Activated CD8-positive, alpha-beta T cell treated with anti-CD3 and anti-CD28 coated beads, Interleukin-2, amount 10 ng/mL, durations not matched to agents 7 days and 5 days (primary cell): ENCODE measurements at places on chromosomes 4 and X.
A peak's percentile ranks its signal among the peaks of the same experiment; 100 is the strongest.

- H3K4me1 ChIP-seq, result no peaks in the 10 kb centered on the region
- H3K27me3 ChIP-seq, result no peaks in the 10 kb centered on the region
- H3K4me3 ChIP-seq, result no peak overlapping the region
- no peak for DNase-seq
- no peak overlapping the region for H3K27ac ChIP-seq
- no peaks in the 10 kb centered on the region for H3K36me3 ChIP-seq
Observed at GRCh38 chr4:154838694-154839093, 57.6 kb downstream of the RBM46 start.

GRCh38 chr4:1410491-1411325, 4.5 kb upstream of the NKX1-1 start:
- no peak overlapping the region for H3K4me3 ChIP-seq
- H3K27ac ChIP-seq, result no peak overlapping the region
- peaks cover 37% of the 10 kb centered on the region for H3K27me3 ChIP-seq
- H3K36me3 ChIP-seq, result peaks cover 3% of the 10 kb centered on the region
- H3K4me1 ChIP-seq, result peaks cover 1% of the 10 kb centered on the region
- peak; percentile 77 for DNase-seq

DNA sequence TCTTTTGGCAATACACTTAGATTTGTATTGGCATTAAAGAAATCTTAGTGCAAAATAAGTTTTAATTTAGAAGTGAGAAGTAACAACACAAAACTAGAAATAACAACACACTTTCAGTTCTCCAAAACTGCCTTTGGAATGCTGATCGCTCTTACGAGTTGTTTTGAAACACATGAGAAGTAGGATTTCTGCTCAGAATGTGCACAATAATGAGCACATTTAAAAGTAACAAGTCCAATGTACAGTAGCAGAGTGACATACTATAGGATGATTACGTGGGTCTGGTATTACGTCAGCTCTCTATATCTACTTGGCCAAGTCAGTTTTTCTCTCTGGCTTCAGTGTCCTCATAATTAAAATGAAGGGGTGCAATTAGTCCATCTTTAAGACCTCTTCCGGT, 164.8 kb downstream of the CHM start:
- H3K27me3 ChIP-seq, result no peaks in the 10 kb centered on the region
- H3K36me3 ChIP-seq, result peaks cover 2% of the 10 kb centered on the region

DNA sequence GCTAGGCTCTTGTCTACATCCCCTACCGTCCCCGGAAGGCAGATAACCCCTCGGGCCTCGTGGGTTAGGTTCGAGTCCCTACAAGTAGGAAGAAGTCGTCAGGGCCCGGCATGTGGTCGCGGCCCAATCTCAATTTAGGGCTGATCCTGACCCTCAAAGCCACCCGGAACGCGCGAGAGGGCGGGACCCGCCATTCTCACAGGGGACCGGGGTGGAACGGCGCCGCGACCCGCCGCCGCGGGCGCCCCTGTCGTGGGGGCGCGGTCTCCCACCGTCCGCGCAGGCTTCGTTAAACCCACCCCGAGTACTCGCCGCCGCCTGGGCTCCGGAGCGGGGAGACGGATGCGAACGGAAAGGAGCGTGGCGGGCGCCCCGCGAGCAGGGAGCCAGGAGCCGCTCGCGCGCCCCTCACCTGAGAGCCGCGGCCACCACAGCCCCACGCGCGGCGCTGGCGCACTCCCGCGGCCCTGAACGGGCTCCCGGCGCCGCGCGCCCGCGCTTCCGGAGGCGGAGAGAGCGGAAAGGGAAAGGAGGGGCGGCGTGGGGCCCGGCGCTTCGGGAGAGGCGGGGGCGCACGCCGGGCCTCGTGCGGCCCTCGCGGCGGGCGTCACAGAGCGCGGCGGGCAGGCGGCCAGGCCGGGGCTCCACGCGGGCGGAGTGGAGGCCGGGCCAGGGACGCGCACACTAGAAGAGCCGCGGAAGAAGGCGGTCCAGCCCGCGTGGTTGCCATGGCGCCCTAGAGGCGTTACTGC, at the start of gene CFAP97:
Gene CFAP97, minus strand, starts transcription at position 515 of the 752 bp plus-strand sequence. CDS start 12,804 bp downstream, outside the sequence.
- peak; percentile 78 for DNase-seq
- H3K4me3 ChIP-seq, result peak within 1 kb of the TSS; percentile 91
- peaks cover 7% of the 10 kb centered on the region for H3K36me3 ChIP-seq
- peaks cover 32% of the 10 kb centered on the region for H3K4me1 ChIP-seq
- no peaks in the 10 kb centered on the region for H3K27me3 ChIP-seq
- H3K27ac ChIP-seq, result peak within 1 kb of the TSS; percentile 96

- DNase-seq, result no peak
- no peak overlapping the region for H3K27ac ChIP-seq
- no peak overlapping the region for H3K4me3 ChIP-seq
- no peaks in the 10 kb centered on the region for H3K27me3 ChIP-seq
- no peaks in the 10 kb centered on the region for H3K4me1 ChIP-seq
- H3K36me3 ChIP-seq, result no peaks in the 10 kb centered on the region
Observed at GRCh38 chr4:182683661-182684060, 233.5 kb downstream of the DCTD start.

DNA sequence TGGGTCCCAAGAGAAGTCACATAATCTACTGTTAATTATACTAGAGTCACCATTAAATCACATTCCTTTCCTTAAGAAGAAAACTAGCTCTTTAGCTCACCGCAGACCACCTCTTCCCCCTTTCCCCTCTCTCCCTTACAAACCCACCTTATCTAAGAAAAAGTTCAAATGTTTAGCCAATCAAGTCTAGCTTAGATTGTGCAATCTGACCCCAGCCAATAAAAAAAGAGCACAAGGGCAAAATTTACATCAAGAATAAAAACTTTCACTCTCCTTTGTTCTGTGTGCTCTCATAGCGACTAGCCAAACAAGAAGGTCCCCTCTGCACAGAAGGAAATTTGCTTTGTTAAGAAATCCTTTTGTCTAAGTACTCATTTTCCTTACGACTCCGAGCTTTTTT, 76.3 kb downstream of the TMEM156 start:
- H3K27me3 ChIP-seq, result peaks cover 15% of the 10 kb centered on the region
- DNase-seq, result no peak
- no peak overlapping the region for H3K4me3 ChIP-seq
- H3K27ac ChIP-seq, result no peak overlapping the region
- peaks cover 12% of the 10 kb centered on the region for H3K4me1 ChIP-seq

DNA sequence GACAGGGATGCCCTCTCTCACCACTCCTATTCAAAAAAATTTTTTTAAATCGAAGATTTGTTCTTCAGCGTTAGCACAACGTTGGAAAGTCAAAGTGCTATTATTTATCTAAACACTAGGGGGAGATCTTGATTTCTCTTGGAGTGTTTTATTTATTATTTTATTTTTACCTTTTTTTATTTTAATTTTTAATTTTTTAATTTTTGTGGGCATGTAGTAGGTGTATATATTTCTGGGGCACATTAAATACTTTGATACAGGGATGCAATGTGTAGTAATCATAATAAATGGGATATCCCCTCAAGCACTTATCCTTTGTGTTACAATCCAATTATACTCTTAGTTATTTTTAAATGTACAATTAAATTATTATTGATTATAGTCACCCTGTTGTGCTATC, 37.4 kb upstream of the SLC10A4 start:
- H3K4me1 ChIP-seq, result no peaks in the 10 kb centered on the region
- no peaks in the 10 kb centered on the region for H3K36me3 ChIP-seq
- peaks cover 11% of the 10 kb centered on the region for H3K27me3 ChIP-seq
- H3K27ac ChIP-seq, result no peak overlapping the region

DNA sequence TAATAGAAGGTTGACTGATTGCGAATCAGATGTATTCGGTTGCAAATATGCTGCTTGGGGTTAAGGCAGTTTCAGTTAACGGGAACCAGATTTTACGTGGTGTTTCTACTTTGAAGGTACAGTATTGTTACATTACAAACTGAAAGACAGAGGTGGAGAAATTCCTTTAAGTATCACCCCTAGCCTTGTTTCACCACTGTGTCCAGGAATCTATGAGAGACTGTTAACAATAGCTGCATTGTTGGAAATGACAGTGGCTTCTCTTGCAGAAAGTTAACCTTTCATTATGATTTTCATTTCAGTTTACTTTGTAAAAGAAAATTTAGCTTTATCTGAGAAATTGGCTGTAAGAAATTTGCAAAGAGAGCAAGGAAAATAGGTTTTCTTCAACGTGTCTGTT, 2.6 kb downstream of the CDKL5 start:
- H3K4me1 ChIP-seq, result peaks cover 11% of the 10 kb centered on the region
- no peaks in the 10 kb centered on the region for H3K36me3 ChIP-seq
- no peak overlapping the region for H3K4me3 ChIP-seq
- peaks cover 5% of the 10 kb centered on the region for H3K27me3 ChIP-seq

GRCh38 chrX:84737471-84737871, 235.2 kb upstream of the HDX start:
- H3K4me3 ChIP-seq, result no peak overlapping the region
- H3K4me1 ChIP-seq, result no peaks in the 10 kb centered on the region
- DNase-seq, result no peak
- no peak overlapping the region for H3K27ac ChIP-seq

DNA sequence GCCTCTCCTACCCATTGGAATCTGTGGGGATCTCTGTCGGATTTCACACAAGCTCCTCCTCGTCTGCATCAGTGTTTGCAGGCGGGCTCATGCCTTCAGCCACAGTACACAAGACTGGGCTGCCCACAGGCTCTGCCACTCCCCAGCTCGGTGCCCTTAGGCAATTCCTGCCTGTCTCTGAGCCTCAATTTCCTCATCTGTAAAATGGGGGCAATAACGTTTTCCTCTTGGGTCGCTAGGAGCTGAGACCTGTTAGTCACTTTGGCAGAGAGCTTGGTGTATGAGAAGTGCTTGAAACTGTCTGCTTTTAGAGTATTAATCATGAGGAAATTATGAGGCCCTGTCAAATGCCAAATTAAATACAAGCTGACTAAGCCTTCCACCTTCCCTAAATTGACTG, 27.6 kb upstream of the MSX1 start:
- no peak for DNase-seq
- no peak overlapping the region for H3K27ac ChIP-seq

- peaks cover 3% of the 10 kb centered on the region for H3K36me3 ChIP-seq
- peaks cover 52% of the 10 kb centered on the region for H3K4me1 ChIP-seq
- peak within 1 kb of the TSS; percentile 81 for H3K4me3 ChIP-seq
- peak; percentile 22 for DNase-seq
- H3K27ac ChIP-seq, result peak within 1 kb of the TSS; percentile 96
- H3K27me3 ChIP-seq, result no peaks in the 10 kb centered on the region
Observed at GRCh38 chrX:30653415-30654131, at the start of gene GK. TSS of gene GK (plus strand) at chrX:30653423. CDS start at chrX:30653538, 115 bp downstream.

DNA sequence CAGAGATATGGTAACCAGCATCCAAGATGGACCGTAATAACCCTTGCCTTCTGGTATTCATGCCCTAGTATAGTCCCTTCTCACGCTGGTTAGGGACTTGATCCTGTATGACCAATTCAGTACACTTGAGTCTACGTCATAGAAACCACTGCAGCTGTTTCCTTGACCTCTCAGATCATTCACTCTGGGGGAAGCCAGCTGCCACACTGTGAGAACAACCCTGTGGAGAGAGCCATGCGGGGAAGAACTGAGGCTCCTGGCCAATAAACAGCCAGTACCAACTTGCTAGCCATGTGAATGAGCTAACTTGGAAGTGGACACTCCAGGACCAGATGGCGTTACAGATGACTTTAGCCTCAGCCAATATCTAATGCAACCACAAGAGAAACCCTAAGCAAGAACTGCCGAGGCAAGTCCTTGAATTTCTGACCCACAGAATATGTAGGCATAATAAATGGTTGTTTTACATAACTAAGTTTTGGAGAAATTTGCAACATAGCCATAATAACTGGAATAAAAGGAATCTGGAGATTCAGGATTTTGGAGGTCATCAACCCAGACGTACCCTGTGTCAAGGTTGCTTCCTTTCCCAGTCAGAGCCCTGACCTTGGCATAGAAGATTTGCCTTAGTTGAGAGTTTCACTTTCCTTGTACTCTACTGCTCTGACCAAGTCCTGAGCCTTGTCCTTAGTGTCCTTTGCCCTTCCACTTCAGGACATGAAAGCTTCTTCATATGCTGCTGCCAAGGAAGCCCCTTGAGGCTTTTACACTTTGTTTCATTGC, 87.3 kb upstream of the ZNF81 start:
- no peak overlapping the region for H3K4me3 ChIP-seq
- no peak overlapping the region for H3K27ac ChIP-seq
- peaks cover 3% of the 10 kb centered on the region for H3K27me3 ChIP-seq
- H3K36me3 ChIP-seq, result no peaks in the 10 kb centered on the region
- peaks cover 6% of the 10 kb centered on the region for H3K4me1 ChIP-seq

DNA sequence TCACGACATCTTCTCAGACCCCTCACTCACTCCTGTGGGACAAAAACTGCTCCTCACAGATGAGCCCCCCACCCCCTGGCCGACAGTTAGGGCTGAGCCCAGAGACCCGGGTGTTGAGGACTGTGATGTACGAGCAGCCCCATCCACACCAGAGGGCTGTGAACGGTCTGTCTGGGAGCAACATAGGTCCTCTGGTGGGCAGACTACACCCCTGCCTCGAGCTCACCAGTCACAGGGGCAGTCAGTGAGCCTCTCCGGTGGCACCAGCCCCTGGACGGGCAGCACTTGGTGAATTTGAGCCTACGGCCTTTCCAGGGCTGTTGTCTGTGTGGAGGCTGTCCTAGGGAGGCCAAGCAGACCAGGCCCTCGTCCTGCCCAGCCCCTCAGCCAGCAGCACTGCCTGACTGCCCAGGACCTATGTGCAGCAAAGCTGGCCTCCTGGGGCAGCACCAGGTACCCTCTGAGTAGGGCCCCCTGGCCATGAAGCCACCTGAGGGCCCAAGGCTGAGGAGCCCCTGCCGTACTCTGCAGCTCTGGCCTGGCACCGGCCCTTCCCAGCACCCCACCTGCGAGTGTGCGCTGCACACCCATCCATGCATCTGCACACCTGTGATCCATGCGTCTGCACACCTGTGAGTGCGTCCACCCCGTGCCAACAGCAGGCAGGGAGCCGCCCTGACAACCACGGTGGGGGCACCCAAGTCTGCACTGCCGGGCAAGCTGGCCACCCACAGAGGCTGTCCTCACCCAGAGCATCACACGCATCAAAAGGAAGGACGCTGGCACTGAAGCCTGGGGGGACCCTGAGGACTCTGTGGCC, 111.6 kb upstream of the NKX1-1 start:
- H3K4me3 ChIP-seq, result no peak overlapping the region
- DNase-seq, result no peak
- peaks cover 3% of the 10 kb centered on the region for H3K27me3 ChIP-seq
- H3K4me1 ChIP-seq, result no peaks in the 10 kb centered on the region

DNA sequence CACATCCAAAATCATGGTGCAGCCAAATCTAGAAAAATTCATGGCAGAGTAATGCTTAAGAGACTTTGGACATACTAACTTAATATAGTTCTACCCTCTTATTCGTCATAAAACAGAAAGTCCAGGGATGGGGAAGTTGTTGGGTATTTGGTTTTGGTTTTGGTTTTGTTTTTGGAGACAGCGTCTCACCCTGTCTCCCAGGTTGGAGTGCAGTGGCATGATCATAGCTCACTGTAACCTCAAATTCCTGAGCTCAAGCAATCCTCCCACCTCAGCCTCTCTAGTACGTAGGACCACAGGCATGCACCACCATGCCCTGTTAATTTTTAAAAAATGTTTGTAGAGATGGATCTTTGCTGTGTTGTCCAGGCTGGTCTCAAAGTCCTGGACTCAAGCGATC, 271.8 kb upstream of the TENM3 start:
- no peak overlapping the region for H3K27ac ChIP-seq
- H3K27me3 ChIP-seq, result no peaks in the 10 kb centered on the region
- peak overlapping the region; percentile 28 for H3K4me3 ChIP-seq
- no peaks in the 10 kb centered on the region for H3K36me3 ChIP-seq
- DNase-seq, result no peak
- H3K4me1 ChIP-seq, result peaks cover 4% of the 10 kb centered on the region

GRCh38 chr4:13963601-13964000, 336.1 kb upstream of the BOD1L1 start:
- no peak overlapping the region for H3K27ac ChIP-seq
- DNase-seq, result no peak
- no peak overlapping the region for H3K4me3 ChIP-seq
- no peaks in the 10 kb centered on the region for H3K4me1 ChIP-seq
- H3K27me3 ChIP-seq, result no peaks in the 10 kb centered on the region
